ENCODE measurements at places on chromosomes 6 and 20.

DNA sequence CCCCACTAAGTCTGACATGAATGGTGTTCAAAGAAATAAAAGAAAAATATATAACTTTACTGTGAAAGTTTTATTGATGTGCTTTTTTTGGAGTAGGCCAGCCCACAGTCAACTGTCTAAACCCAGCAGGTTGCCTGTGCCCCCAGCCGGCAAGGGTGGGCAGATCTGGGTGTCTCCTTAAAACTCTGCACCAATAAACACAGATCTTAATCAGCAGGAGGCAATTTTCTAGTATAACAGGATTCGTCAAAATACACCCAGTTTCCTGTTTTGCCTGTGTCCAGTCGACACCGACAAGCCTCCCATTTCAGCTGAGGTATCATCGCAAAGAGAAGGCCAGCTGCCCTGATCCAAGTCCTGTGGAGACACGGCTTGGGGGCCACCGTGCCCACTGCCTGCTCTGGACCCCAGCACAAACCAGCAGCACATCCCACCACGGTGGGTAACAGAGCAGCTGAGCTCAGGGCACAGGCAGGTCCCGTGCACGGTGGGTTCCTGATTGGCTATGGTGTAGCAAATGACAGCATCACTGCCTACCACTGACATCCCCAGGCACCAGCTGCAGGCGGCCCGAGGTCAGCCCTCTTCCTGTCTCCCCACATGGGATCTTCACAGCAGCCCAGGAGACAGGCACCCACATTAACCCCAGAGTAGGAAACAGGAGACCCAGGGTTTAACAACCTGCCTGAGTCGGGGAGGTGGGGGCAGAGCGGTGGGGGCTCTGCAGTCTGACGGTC is 15.7 kb downstream of the BMP7 start:
- no peak for DNase-seq

GRCh38 chr6:169964486-169965180 is 213.2 kb downstream of the ERMARD start:
- peak; percentile 64 for DNase-seq

DNA sequence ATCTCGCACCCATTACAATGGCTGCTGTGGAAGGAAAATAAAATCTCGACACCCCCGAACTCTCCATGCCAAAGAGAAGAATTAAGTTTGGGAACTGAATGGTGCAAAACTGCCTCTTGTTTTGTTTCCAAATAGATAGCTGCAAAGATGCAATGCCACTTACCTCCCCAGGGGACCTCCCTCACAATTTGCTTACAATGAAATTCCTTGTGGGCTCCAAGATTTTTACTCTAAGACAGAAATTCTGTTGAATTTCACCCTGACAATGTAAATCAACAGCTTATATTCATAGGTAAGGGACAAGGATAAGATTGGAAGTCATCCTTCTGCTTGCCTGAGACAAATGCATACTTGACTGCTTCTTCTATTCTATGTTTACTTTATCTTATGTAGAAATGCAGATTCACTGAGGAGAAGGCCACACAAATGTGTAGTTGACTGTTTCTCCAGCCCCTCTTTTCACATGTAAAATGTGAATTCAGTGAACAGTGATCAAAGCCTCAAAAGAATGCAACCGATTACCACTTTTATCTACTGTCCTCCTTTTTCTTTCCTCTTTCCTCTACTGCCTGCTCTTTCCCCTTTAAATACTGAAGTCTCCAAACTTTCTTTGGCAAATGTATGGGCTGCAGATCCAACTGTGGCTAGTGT is 36.6 kb downstream of the ADGRF4 start:
- DNase-seq, result no peak

DNA sequence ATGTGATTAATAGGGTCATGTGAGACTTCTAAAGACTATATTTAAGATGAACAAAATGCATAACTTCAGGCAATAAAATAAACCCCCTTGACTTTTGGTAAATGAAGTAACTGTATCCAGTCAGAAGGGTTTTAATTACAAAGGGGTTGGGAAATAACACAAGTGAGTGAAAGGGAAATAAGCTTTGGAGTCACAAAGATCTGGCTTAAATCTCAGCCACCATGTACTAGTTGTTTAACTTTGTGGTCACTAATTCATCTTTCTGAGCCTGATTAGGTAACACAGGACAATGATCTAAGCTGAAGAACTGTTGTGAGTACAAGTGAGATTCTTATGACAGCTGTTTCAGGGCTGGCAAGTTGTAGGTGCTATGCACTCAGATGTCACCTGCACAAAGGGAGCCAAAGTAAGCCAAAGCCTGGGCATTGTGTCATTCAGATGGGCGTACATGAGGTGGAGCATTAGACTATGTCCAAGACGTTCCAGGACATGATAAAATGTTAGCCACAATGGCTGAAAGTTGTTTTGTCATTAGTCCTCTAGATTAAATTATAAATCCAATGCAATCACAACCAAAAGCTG is 13.8 kb downstream of the TOMM34 start:
- no peak for DNase-seq

DNA sequence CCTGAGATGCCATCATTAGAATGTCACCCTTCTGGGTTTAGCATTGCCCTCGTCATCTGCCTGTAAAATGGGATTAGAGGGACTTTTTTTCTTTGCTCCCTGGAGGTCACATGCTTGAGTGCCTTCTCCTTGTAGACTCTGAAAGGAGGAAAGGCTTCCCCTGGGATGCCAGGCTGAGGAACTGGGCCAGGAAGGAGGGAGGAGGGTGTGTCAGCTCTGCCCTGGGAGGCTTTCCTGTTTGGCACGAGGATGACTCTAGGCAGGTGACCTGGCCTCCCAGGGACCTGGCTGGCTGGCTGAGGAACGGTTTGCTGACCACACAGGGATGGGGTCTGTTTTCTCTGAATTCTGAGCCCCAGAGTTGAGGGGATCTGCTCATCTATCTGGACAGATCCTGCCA is 137.9 kb upstream of the RNF24 start:
- peak; percentile 50 for DNase-seq
